ENCODE measurements at places on chromosomes 3 and 15.
A peak's percentile ranks its signal among the peaks of the same experiment; 100 is the strongest.

- no peak for DNase-seq
Observed at GRCh38 chr15:37619358-37620042, 314.9 kb upstream of the TMCO5A start.

DNA sequence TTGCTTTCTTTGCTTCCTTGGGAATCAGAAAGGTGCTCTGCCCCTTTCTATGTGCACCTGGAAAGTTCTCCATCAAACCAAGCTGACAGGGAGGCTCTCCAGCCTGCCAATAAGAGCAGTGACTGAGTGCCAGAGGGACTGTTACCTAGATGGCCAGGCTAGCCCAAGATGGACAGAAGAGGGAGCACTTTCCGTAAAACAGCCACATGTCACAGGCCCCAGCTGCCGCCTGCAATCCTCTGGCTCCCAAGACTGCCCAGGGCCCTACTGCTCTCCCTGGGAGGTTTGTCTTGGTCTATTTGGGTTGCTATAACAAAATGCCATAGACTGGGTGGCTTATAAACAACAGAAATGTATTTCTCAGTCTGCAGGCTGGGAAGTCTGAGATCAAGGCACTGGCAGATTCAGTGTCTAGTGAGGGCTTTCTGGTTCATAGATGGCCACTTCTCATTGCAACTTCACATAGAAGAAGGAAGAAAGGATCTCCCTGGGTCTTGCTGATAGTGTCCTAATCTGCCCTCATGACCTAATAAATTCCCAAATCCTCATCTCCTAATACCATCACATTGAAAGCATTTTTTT, 72.3 kb downstream of the TAMM41 start:
- peak; percentile 41 for DNase-seq

DNA sequence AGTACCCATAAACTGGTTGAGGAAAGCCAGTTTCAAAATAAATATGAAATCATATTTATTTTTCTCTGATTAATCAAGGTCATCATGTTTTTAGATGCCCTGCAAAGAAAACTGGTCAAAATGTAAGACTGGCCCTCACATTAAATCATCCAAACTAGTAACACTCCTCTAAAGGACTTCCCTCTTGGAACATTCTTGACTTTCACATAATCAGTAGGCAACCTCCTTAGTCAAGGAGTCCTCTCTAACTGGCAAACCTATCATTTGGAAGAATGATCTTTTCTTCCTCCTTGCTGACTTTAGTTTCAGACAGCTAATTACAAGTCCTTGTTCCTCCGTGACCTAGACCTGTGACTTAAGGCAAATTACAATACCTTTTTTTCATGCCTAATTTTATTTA, 82.5 kb upstream of the DCBLD2 start:
- no peak for DNase-seq

DNA sequence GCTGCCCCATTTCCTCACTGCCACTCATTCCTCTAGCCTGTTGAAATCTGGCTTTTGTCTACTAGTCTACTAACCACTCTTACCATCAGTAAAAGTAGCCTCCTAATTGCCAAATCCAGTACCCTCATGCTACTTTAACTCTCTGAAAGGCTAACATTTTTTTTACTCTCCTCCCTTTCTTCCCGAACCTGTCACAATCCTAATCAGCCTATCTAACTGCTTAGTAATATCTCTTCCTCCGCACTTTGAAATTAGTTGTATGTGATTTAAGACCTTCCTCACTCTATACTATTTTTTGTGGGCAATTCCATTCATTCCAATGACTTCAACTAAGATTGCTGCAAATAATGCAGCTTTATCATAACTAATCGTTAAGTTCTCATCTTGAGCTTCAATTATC, 3.7 kb downstream of the SENP7 start:
- no peak for DNase-seq

DNA sequence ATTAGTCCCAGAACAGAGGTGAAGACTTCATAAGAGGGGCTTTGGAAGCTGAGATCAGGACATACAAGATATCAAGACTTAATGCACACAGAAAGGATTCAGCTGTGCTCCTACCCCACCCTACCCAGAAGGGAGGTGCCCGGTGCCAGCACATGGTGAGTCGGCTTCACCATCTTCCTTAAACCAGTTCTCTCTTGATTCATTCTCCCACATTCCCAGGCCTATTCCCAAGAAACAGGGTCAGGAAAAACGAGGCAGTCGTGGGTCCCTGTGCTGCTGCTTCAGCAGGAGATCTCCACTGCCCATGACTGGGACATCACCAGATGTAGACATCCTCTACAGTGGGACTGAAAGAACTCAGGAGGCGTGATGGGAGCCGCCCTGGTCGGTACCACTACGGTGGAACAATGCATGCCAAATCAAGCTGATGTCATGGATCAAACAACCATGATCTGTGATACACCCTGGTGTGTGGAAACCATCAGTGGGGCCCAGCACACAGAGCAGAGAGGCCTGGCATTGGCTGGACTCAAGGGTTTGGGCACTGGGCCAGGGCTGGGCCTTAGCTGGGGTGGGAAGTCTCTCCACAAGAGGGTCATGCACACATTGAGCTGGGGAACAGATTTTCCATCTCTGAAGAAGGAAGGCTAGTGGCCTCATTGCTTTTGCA, 41.9 kb downstream of the CCDC12 start:
- DNase-seq, result no peak

GRCh38 chr15:70353606-70354345, 256.1 kb upstream of the TLE3 start:
- DNase-seq, result no peak

- DNase-seq, result no peak
Observed at GRCh38 chr15:66249605-66250174, 3.9 kb downstream of the MEGF11 start.

- peak; percentile 12 for DNase-seq
Observed at GRCh38 chr3:54870423-54870822, 57.4 kb downstream of the LRTM1 start.

DNA sequence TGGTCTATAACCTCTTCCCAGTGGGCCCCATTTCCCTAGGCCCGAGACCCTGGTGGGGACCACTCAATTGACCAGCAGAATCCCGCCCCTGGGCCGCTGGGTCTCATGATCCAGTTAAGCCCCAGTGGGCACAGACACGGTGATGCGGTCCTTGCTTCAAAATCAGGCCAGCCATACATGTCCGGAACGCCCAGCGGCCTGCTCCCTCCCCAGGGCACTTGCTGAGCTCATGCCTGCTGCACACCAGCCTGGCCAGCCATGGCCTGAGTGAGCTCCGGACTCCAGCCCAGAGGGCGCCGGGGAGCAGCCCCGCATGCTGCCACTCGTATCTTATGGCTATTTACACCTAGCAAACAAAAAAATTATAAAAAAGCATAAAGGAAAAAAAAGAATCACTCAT, 34.4 kb upstream of the IQSEC1 start:
- no peak for DNase-seq

DNA sequence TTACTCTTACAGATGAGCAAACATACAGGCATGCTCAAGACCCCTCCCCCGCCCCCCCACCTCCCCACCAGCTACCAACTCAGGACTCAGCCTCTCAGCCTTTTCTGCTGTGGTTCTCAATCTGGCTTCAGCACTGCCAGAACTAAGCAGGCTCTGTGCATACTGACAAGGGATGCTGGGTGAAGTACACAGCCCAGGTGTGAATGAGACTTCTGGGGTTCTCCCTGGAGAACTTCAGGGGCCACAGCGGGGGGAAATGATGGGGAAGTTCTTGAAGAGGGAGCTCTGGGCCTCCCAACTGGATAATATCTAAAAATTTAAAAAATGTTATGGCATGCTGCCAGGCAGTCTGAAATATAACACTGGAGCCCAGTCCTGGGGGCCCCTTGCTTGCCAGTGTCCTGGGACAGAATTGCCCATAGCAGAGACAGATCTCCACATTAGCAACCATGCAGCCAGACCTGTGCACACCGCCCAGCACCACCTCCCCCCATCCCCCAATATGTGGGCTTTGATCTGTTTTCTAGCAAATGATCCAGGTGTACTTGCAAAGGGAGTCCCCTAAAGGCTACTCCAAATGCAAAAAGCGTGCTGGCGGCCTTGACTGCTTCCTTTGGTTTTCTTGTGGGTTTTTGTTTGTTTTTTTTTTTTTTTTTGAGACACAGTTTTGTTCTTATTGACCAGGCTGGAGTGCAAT, 41.4 kb downstream of the PGPEP1L start:
- no peak for DNase-seq

- DNase-seq, result no peak
Observed at GRCh38 chr3:127814325-127814781, 8.0 kb downstream of the MGLL start.

GRCh38 chr15:68801572-68802148, 19.0 kb downstream of the ANP32A start:
- no peak for DNase-seq

DNA sequence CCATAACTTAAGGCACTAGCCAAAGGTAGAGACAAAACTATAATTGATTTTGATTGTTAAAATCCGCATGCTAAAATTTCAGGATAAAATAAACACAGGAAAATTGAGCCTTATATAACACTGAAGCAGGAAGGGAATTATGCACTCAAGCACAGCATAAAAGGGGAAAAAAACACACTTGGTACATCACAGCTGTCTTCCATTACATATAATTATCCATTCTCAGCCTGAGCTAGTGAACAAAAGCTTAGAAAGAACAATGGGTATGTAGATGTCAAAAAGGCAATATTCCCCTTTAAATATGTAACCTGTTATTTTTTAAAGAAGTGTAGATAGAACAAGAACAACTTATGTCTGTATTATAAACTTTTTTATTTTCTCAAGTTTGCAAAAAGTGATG, 899.2 kb downstream of the ROBO1 start:
- DNase-seq, result no peak

- DNase-seq, result no peak
Observed at GRCh38 chr3:49269443-49270155, 7.4 kb downstream of the C3orf62 start.

- no peak for DNase-seq
Observed at GRCh38 chr15:58307313-58307961, 124.4 kb upstream of the LIPC start.

- DNase-seq, result no peak
Observed at GRCh38 chr3:119230071-119230470, 10.6 kb downstream of the B4GALT4 start.

DNA sequence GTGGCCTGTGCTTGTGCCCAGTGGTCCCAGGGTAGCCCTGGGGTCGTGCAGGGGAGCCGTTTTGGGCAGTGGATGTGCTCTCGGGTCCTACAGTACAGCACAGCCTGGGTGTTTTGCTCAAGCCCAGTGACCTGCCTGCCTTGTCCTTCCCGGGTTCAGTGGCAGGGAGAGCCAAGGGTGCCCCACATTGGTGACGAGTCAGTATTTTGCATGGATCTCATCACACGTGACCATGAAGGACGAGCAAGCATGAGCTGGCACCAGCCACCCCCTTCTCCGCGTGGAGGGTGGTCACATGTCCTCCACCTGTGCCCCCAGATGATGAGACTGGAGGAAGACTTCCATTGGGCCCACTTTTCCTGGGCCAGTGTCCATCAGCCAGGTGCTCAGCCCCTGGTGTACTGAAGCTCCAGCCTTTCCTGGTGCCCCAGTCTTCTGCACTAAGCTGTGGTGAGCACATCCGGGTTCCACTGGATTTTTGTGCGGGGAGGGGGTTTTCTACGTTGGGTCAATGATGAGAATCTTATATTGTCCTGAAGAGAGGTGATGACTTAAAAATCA, 197.5 kb downstream of the UBE3A start:
- no peak for DNase-seq

GRCh38 chr3:31170932-31171670, 276.6 kb upstream of the GADL1 start:
- DNase-seq, result no peak

- DNase-seq, result no peak
Observed at GRCh38 chr15:36826948-36827347, 247.5 kb downstream of the CDIN1 start.

DNA sequence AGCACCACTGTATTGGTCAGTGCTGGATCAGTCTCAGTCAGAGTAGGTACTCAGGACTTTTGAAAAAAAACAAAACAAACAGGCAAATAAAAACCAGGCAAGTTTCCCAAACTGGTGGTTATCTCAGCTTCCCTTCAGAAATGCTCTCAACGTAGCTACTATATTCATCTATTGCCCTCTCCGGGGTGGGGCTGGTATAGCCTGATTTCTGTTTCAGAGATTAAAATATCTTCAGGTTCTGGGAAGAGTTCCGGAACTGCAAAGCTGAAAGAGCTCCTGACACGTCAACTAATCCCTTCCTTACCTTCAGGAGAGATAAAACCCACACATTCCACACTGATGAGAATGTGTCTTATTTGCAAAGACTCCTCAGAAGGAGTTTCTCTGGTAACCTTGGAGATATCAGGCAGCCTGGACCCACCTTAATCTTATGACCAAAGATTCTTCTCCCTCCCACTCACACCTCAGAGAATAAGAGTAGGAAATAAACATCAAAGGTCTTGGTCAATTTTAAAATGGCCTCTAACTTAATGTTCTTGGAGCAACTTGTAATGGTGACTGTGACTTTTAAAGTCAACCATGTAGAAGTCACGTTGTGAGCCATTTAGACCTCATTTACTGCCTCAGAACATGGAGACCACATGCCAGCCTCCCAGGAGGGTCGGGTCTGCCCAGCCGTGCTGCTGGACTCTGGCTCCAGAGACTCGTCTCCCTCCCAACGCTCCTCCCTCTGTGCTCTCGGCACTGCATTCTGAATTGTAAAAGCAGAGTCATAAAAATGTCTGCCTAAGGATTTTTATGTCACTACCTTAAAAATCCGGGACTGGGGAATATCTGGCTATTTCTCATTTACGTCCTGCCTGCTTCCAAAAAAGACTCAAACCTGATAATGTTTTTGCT, 53.8 kb downstream of the CDCP1 start:
- no peak for DNase-seq

GRCh38 chr3:46912986-46913385, 35.5 kb downstream of the PTH1R start:
- no peak for DNase-seq

DNA sequence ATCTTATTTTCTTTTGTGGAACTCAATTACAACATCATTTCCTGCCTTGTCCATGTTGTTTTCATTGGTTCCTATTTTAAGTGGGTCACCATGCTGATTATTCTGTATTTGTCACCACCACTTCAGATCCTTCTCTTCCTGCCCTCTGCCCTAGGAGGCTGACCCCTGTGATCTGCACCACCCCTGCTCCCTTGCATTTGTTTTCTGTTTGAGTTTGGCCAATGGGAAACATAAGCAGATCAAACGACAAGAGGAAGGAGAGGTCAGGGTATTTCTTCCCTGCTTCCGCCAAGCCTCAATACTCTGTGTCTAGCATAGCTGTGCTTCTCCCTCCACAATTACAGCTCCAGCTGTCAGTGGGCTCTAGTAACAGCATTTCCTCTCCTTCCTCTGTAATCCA, 71.6 kb downstream of the IMPG2 start:
- DNase-seq, result no peak

DNA sequence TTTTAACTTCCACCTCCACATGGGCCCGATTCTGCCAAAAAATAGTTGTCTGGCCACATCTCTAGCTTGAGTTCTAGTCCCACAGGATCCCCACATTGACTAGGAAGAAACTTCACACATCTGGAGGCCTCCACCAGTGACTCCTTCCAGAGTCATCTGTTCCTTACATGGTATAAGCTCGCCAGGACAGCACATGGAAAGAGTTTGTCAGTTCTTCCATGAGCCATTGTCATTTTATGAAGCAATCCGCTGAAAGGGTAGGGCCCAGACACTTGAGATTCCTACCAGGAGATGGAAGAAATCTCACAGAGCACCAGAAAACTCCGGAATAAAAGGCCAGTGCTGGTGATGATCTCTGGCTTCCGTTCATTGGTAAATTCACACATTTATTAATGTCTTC, 350.5 kb upstream of the ICE2 start:
- no peak for DNase-seq

All from NCI-H460 (cell line).